Fibroblast of skin of left biceps (primary cell): ENCODE measurements at places on chromosomes 6 and 20.

DNA sequence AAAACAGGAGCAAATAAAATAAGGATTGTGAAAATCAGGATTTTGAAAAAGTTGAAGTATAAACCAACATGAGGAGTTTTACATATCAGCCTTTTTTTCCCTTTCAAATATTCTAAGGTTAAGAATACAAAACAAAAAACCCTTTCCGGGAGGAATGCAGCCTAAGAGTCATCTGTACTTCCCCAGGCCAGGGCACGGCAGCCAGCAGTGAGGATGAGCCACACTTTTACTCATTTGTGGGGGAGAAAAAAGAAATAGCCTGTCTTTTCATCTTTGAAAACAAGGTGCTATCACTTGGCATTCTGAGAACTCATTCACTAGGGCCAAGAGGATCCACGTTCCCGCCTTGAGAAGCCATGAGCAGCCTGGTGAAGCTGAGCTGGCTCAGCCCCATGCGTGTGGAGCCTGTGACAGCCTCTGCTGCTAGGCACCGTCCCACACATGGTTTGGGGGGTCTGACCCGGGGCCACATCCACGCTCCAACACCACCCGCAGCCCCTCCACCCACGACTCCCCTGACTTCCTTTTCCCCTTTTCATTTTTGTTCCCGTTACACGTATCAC lies 11.2 kb downstream of the SLC22A1 start:
- DNase-seq = no peak

DNA sequence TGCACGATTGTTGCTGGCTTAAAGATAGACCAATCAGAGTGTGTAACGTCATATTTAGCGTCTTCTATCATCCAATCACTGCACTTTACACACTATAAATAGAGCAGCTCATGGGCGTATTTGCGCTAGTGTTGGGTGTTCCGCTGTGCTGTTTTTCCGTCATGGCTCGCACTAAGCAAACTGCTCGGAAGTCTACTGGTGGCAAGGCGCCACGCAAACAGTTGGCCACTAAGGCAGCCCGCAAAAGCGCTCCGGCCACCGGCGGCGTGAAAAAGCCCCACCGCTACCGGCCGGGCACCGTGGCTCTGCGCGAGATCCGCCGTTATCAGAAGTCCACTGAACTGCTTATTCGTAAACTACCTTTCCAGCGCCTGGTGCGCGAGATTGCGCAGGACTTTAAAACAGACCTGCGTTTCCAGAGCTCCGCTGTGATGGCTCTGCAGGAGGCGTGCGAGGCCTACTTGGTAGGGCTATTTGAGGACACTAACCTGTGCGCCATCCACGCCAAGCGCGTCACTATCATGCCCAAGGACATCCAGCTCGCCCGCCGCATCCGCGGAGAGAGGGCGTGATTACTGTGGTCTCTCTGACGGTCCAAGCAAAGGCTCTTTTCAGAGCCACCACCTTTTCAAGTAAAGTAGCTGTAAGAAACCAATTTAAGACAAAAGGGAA lies 57.9 kb downstream of the TRIM38 start:
- DNase-seq = peak; percentile 89

GRCh38 chr20:33062105-33062824 lies 8.6 kb downstream of the BPIFB3 start:
- DNase-seq = no peak

- DNase-seq = no peak
Observed at GRCh38 chr20:25346349-25346748, 44.3 kb downstream of the ABHD12 start.

DNA sequence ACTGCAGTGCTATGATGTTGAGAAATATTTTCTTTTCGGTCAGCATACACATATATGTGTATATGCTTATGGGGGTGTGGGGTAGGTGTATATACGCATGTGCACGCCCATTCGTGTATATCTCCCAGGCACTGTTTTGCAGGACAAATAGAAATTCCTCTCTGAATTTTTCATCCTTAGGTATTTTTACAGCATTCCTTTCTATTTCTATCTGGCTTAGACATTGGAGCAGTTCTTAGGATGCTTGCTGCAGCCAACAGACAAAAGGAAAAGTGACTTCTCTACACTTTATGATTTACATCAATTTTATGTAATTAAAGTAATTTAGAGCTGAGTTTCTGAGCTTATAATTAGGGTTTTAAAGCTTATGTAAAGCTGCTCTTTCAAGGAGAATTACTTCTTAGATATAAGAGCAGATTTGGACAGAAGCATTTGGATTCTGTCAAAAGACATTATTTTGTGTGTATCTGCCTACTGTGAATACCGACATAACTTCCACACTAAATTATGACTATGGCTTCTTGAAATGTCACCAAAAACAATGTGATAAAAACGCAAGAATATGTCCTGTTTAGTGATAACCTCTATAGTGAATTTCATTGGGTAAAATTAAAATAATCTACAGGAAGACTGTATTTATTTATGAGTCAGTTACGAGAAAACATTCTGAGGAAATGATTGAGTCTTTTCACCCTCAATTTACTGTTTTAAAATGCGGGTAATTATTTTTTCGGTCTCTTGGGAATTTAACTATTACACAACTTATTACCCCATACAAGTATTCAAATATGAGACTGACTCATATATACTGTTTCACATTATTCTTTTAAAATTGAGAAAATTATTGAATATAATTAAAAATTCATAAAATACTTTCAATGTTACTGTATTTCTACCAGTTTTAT lies 21.3 kb upstream of the CEP43 start:
- peak; percentile 60 for DNase-seq

- DNase-seq = no peak
Observed at GRCh38 chr20:19953606-19954005, 63.6 kb upstream of the NAA20 start.

DNA sequence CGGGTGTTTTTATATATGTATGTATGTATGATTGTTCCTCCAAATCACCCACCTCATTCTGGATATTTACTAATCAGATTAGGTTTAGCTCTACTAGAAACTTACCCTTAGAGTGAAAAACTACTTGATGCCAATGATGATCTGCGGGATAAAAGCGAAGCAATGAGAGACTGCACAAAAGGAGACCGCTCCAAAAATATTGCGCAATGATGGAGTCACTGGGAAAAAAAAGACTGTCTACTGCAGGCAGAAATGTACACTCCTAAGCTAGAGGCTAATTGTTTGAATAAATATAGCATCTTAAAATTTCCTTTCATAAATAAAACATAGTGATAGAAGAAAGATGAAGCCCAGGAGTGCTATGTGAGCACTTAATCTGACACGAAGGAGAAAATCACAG lies 7.3 kb downstream of the RAB32 start:
- no peak for DNase-seq

DNA sequence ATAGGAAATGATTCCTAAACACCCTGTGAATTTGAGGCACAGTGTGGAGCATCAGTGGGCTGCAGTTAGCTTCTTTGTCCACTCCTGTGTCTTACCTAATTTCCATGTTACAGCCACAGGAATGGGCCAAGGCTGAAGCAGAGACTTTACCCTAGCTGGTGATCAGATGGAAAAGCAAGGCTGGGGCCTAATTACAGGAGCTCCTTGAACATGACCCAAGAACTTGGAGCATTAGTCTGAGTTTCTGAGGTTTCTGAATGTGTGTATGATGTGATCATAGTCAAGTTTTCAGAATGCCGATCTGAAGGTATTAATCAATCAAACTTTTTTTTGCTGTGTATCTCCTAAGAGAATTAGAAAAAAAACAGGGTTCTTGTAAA lies 18.0 kb downstream of the HECA start:
- DNase-seq = peak; percentile 33

DNA sequence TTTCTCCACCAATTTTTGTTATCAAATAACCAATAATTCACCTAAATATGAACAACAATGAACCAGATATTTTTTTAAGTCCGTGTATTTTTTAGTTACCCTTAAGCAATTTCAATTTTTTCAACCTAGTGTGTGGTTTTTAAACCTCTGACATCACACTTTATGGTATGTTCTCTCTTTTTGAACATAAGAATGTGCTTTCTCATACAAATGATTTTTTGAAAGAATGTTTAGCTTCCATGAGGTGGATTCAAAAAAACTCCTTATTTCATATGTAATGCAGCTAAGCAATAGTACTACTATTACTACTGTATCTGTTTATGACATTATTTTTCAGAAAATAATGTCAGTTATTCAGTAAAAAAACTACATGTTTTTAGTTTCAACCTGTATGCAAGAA lies 19.4 kb upstream of the MEI4 start:
- DNase-seq = peak; percentile 19

GRCh38 chr6:7803214-7803613 lies 77.3 kb downstream of the BMP6 start:
- DNase-seq = no peak

- DNase-seq = no peak
Observed at GRCh38 chr6:105907991-105908390, 178.1 kb upstream of the PRDM1 start.

DNA sequence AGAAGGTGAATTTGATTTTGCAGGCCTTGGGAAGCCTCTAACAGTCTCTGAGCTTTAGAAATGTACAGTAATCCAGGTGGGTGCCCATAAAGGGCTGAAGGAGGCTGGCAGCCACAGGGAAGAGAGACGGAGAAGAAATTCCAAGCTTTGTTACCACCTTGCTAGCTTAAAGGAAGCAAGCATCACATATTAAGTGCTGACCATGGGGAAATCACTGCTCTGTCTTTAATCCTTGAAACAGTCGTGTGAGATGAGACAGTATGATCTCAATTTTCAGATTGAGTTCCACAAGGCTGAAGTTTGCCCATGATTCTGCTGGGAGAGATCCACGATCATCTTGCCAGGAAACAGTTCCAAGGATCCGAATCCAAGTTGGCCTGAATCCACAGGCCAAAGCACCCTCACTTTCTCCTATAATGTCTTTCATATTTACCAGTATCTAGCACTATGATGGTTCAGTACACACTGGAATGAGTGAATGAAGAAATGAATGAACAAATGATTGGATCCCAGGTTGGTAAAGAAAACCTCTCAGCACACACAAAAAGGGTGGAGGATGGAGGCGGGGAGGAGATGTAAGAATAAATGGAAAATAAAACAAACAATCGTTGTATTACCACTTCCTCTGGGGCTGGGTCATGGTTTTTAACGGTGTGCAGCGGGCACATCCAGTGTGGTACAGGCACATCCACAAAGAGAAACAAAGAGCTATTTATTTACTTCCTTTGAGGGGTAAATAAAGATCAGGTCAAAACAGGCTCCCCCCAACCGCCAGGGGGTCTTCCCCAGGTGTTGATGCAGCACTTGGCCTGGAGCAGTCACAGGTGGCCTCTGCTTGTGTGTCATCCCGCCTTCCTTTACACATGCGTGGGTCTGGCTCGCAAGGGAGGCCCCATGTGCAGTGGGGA lies 28.2 kb upstream of the TAF8 start:
- DNase-seq = no peak

GRCh38 chr20:17825960-17826843 lies 126.4 kb downstream of the BANF2 start:
- no peak for DNase-seq

GRCh38 chr20:15332711-15333160 lies 995.3 kb upstream of the FLRT3 start:
- no peak for DNase-seq

DNA sequence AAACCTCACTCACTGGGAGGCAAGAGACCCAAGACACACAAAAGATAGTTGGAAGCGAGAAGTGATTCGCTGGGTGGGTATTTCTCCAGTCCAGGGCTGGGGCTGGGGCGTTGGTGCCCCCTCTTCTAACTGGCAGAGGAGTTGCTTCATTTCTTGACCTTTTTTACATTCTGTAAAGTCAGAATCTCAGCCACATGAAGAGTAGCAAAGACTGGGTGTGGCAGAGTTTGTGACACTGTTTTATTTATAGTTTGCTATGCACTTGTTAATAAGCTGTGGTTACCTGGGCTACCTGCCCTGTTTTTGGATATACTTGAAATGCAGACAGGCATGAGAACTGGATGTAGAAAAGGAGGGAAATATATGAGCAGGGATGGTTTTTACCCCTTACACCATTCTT lies 42.3 kb downstream of the IL20RA start:
- no peak for DNase-seq

DNA sequence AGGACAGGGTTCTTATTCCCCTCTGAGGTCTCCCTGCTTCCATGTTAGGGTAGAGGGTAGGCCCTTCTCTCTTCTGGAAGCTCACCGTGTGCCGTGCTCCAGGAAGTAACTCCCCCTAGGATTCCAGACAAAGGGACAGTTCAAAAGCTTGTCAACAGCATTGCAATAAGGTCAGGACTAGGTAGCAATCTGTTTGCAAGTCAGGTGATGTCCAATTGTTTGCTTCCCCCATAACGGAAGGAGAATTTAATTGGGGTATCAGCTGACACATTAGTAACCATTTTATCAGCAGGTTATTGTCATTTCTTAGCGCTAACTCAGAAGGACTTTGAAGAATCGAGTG lies 41.9 kb downstream of the SYNJ2 start:
- DNase-seq = no peak

GRCh38 chr6:16190214-16190613 lies 48.2 kb upstream of the GMPR start:
- no peak for DNase-seq

DNA sequence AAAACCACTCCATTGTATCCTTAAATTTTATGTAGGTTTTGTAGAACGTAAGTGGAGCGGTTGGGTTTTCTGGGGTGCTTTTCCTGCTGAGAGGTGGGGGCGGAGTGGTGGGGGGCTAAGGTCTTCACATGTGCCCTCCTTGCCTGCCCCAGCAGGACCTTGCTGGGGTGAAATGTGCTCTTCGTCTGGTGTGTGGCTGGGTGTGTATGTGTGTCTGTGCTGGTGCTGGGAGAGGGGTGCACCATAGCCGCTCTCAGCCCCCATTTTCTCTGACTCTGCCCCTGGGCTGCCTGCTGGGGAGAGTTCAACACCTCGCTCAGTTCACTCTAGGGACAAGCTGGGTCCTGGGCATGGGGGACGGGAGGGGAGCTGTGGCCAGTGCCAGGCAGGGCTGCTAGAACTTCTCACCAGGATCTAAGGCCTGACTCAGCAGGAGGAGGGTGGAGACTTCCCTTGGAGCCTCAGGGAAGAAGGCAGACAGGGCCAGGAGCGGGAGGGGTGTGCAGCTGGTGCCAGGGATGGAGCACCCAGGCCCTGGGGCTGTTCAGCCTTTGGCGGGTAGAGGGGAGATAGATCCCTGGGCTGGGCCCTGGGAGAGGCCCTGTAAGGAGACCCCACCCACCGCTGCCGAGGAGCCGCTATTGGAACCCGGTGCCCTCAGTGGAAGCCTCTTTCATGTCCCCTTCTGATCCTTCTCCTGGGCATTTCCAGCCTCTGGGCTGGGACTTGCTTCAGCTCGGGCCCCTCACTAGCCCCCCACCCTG lies 4.8 kb downstream of the SOX18 start:
- no peak for DNase-seq
